Fibroblast of pulmonary artery (primary cell): ENCODE measurements at places on chromosomes 11 and 22.

GRCh38 chr11:65920372-65920802 lies 1.2 kb downstream of the DRAP1 start:
- DNase-seq = no peak

- DNase-seq = peak; percentile 66
These were observed 13.9 kb downstream of the SLC35E4 start for GRCh38 chr22:30649430-30650007.

DNA sequence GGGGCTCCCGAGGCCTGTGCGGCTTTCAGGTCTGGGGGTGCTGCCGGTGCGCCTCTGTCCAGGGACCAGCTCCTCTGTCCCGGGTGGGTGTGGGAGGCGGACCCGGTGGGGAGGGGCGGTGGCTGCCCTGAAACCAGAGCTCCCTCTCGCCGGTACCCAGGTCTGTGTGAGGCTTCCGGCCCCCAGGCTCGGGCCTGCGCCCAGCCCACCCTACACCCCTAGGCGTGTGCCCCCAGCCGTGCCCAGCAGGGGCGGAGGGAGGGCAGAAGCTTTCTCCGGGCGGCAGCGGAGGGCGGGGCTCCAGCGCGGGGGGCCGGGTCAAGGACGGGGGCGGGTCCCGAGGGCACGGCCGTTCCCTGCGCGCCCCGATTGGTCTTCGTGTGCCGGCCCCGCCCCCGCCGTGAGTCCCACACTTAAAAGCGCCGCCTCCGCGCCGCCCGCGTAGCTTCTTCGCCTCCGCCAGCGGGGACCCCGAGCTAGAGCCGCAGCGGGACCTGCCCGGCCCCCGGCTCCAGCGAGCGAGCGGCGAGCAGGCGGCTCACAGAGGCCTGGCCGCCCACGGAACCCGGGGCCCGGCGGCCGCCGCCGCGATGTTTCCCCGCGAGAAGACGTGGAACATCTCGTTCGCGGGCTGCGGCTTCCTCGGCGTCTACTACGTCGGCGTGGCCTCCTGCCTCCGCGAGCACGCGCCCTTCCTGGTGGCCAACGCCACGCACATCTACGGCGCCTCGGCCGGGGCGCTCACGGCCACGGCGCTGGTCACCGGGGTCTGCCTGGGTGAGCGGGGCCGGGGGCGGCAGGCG lies 616 bp downstream of the PNPLA2 start:
- DNase-seq = peak; percentile 85

- DNase-seq = no peak
These were observed 40.6 kb upstream of the ARL14EP start for GRCh38 chr11:30282289-30282631.

DNA sequence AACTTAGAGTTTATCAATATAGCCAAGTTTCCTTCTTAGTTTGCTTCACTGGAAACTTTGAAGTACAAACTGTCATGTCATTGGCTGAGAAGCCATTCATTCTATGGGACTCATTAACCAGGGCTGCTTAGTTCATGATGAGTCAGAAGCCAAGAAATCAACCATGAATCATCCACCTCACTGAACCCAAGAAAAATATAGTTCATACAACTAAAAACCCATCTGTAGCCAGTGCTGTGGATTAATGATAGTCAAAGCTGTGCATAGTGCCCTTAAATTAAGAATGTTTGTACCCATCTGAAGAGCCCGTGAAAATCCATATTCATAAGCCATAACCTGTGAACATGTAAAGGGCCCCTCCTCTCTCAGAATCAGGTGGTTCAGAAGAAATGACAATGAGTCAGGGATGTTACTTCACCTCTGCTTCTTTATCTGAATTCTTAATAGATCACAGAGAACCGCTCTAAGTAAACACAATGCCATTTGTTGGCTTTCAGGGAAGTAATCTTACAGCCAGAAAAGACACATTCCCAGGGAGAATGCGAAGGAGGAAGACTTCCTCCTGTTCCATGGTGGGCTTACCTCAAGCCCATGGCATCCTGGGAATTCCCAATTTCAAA lies 25.4 kb downstream of the MMP20 start:
- peak; percentile 88 for DNase-seq

GRCh38 chr22:31550871-31551370 lies 54.6 kb downstream of the SFI1 start:
- no peak for DNase-seq

- no peak for DNase-seq
These were observed 12.4 kb downstream of the UCP2 start for GRCh38 chr11:73969991-73970800.

DNA sequence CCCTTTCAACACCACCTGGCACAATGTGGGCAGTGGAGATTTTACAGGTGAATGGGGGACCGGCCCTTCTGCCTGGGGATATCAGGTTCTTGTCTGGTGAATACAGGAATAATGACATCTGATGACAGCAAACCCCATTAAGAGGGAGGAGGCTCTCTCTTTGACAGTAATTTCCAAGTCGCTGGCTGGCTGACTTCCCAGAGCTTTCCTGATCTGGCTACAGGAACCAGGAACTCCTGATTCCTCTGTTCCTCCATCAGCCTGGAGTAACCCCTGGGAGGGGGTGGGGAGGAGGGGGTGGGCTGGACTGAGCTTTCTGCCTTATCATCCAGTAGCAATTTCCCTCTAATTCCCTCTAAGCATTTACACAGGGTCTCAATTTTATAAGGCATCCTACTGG lies 3.7 kb upstream of the MIEF1 start:
- no peak for DNase-seq

DNA sequence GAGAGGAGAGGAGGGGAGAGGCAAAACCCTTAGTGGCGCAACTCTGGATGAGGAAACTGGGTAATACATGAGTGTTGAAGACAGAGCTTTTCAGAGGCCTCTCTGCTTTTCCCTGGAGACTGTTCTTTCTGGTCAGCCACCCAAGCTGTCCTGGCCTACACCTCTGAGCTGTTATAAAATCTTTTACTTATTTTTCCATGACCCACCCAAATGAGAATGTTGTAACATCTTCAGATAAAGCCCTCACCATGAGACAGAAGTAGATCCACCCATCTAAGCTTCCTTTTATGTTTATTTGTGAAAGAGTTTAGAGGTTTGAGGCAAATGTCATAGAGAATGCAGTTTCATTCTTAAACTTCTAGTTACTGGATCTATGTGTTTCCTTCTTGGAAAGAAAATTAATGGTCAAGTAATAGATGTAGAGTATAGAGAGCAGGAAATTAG lies 20.3 kb upstream of the APLP2 start:
- DNase-seq = no peak

DNA sequence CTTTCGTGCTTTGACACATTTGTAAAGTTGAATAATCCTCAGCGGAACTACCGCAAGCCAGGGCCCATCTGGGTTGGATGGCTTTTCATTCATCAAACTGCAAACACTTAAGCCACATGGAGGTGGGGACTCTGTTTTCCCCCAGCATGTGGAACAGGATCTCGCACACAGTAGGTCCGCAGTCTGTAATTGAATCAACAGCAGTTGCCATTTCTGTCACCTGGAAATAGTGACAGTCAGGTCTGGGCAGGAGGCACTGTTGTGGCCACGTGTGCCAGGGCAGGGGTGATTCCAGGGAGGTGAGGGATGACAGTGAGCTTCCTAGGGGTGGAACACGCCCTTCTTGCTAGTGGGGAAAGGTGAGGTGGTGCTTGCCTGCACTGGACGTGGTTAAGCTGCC lies 50.7 kb upstream of the ANO1 start:
- DNase-seq = no peak

DNA sequence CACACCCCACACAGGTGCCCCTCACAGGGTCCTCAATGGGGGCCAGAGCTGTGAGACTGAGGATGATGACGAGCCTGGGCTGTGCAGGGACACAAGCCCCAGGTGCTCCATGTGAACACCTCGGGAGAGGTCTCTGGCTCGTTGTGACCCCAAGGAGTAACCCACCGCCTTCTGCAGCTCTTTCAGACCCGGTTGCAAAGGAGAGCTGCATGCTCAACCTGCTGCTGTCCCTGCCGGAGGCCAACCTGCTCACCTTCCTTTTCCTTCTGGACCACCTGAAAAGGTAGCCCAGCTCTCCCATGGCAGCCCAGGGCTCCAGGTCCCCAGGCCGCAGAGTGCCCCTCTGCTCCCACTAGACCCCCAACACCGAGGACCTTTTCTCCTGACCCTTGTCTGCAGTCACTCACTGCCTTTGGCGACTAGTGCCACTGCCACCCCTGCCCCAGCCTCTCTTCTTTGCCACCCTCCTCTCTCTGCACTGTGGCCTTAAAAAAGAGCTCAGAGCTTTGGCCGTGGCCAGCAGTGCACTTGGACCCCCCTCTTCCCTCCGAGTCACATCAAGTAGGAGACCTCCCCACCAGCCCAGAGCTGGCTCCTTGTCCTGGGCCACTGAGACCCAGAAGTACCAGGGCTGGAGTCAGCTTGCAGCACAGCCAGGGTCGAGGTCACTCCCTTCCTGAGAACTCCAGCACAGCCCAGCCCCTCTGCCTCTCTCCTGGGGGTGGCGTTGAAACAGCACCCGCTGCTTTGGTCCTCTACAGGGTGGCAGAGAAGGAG lies 133.7 kb downstream of the BCR start:
- no peak for DNase-seq

- no peak for DNase-seq
These were observed 12.5 kb downstream of the EIF4G2 start for GRCh38 chr11:10796191-10796590.

DNA sequence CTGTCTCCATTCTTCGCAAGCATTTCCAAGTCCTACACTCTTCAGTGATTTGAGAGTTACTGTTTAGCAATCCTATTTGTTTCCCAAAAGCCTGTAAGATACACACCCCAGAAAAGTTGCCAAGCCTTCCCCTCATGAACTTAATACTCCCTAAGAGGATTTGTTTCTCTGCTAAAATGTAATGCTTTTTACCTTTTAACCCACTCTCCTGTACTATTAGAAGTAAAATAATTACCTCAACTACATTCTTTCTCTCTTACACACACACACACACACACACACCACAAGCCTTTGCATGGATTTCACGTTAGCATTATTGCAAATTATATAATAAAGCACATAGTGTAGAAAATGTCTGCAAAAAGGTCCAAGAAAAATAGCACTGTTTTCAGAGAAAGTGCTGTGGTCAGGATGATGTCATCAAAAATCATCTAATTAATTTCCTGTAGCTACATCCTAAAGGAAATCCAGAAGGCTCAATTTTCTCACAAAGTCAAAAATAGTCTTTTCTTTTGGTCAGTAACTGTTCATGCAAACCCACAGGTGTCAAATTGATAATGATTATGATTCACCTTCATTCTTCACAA lies 364.1 kb upstream of the PITPNB start:
- peak; percentile 26 for DNase-seq

DNA sequence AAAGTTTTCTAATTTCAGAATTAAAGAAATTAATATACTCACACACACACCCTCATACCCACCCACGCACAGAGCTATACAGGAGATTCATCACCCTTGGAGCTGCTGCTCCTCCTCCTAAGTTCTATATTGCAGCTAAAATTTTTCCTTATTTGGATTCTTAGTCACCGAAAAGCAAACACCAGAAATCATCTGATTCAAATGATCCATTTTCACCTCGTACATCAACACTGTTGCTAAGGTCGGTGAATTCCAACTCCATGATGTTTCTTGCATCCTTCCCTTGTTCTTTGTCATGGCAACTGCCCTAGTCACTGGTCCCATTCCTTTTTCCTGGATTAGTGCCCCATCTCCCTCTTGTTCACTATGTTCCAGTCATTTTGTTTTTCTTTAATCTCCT lies 286.2 kb downstream of the GRM5 start:
- DNase-seq = peak; percentile 28

- DNase-seq = no peak
These were observed 274.9 kb downstream of the FAM181B start for GRCh38 chr11:82458761-82459160.

DNA sequence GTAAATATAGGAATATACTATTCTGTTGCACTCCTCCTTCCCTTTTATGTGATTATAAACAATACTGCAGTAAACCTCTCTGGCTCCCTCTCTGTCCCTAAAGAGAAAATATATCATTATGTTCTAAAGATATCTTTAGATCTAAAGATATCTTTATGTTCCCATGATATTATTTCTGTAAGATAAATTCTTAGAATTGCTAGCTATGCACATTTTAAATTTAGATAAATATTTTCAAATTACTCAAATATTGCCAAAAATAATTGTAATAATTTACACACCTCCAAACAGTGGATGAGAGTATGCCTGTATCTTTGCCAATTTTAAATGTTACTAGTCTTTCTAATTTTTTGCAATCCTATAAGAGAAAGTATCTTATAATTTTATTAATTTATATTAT lies 10.3 kb upstream of the DEUP1 start:
- no peak for DNase-seq

- DNase-seq = no peak
These were observed 20.9 kb upstream of the TMEM191C start for GRCh38 chr22:21446128-21446826.

- DNase-seq = peak; percentile 91
These were observed 28.2 kb downstream of the OR6Q1 start for GRCh38 chr11:58059007-58059350.

GRCh38 chr11:20049231-20049630 lies 111.0 kb downstream of the DBX1 start:
- peak; percentile 17 for DNase-seq

- no peak for DNase-seq
These were observed 729 bp downstream of the IL17RA start for GRCh38 chr22:17085277-17086181.

GRCh38 chr11:85950317-85951048 lies 95.3 kb downstream of the CCDC83 start:
- no peak for DNase-seq

DNA sequence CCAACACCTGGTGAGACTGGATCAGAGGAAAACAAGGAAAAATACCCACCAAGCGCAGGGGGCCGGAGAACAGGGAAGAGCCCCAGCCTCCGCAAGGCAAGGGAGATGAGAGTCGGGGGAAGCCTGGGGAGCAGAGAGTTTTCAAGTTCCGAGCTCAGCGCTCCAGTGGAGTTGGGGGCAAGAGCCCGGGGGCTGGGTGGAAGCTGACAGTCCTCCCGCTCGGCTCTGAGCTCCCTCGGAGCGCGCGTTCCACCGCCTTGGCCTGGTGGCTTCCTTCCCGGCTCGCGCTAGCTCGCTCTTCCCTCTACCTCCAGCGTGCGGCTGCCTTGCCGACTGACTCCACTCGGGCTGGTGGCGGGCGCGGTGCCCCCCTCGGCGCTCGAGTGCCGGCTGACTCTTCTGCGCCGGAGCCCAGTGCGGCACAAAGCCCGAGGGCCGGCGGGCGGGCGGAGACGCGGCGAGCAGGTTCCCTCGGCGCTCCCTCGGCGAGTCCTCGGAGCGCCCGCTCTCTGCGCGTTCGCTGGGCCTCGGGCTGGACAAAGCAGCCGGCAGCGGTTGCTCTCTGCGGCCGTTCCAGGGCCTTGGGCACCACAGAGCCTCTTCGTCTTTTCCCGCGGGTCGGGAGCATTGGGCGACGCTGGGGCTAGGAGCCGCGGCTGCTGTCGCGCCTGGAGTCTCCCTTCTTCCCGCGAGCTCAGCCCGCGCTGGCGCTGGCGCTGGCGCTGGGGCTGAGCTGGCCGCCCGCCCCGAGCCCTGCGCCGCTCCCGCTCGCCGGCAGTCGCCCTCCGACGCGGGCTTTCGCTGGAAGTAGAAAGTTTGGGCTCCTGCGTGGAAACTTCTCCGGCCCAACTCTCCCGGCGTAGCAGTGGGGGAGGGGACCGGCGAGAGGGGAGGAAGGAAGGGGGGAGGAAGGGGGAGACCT lies 1.0 kb downstream of the PAX6 start:
- DNase-seq = peak; percentile 38

GRCh38 chr22:40041366-40042137 lies 46.8 kb downstream of the FAM83F start:
- no peak for DNase-seq
